Activated naive CD4-positive, alpha-beta T cell treated with anti-CD3 and anti-CD28 coated beads for 36 hours (primary cell): ENCODE measurements at places on chromosomes 2 and 18. TPM values are rescaled to one million over a fixed set of nuclear protein-coding genes. Genes with fewer than 3 reads are reported as not detected.

- no peak for DNase-seq
Measured at GRCh38 chr2:188207554-188207953, 84.1 kb upstream of the GULP1 start.

DNA sequence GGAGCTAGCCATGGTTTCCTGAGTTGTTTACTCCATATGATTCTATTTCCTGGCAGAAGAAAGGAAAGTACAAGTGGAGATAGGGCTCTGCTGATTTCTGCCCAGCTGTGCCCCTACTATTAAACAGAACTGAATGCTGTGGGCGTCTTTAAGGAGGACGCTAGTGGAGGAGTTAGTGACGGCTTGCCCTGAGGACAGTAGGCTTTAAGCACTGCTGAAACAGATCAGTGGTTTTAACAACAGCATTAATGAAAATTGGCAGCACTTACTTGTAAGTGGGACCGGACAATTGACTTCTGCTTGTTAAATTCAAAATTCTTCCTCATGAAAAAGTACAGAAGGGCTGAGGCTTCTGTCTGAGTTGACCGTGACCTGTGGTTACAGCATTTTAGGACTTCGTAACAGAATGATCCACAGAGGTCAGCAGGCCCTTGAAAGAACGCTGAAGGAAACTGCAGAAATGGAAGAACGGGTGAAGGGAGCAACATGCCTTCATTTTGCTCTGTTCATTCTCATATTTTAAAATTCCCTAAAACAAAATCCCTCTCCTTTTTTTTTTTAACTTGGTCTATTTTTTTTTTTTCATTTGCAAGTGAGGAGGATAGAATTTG lies 80.6 kb upstream of the CCDC195 start:
- no peak for DNase-seq

- no peak for DNase-seq
Measured at GRCh38 chr2:118243031-118243430, 154.8 kb downstream of the INSIG2 start.

AOX1 gene
- total RNA-seq: 0.79 TPM

C2orf66 gene
- total RNA-seq: not detected

RAD51AP2 gene
- not detected for total RNA-seq

KCTD18 gene
- 8.7 TPM for total RNA-seq

HOXD11 gene
- not detected for total RNA-seq

RRM2 gene
- total RNA-seq: 466 TPM
